Stimulated activated CD4-positive, alpha-beta T cell treated with anti-CD3 and anti-CD28 coated beads, Interleukin-12 subunit alpha, Interleukin-12 subunit beta, amount 100 ng/mL, for 48 hours (primary cell): ENCODE measurements at places on chromosomes 5 and 9.
A peak's percentile ranks its signal among the peaks of the same experiment; 100 is the strongest.

DNA sequence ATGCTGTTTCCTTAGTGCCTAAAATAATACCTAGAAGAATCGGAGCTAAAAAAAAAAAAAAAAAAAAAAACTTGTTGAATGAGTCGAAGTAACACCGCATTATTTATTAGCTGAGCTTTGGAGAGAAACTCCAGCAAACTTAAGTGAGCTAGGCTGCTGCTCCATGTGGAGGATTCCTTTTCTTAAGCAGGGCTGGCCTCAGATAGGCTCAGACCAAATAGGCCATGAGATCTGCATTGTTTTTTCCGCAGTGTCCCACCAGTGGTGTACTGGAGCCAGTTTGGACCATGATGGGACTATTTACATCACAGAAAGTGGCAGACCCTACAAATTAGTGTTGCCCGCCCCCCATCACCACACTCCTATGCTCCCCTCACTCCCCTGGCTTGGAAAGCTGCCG lies 341.4 kb downstream of the DTWD2 start:
- DNase-seq = no peak

GRCh38 chr5:63081402-63081801 lies 502.8 kb downstream of the LRRC70 start:
- DNase-seq = no peak

GRCh38 chr5:142922223-142922952 lies 152.2 kb downstream of the ARHGAP26 start:
- DNase-seq = no peak

DNA sequence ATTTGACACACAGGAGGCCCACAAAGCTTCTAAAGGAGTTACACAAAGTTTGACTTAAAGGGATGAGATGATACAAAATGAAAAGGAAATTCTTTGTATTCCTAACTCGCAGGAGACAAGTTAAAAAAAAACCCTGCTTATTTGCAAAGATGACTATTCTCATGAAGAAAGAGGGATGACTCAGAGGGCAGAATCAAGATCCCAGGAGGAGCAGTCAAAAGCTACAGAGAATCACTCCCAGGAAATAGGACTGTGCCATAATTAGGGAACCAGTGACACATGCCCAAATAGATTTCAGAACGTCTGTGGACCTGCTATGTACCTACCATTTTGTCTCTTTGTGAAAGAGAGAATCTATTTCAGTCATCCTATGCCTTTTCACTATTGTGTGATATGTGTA lies 103.5 kb upstream of the ARRDC3 start:
- no peak for DNase-seq

GRCh38 chr5:14552017-14552416 lies 29.6 kb upstream of the OTULINL start:
- no peak for DNase-seq

DNA sequence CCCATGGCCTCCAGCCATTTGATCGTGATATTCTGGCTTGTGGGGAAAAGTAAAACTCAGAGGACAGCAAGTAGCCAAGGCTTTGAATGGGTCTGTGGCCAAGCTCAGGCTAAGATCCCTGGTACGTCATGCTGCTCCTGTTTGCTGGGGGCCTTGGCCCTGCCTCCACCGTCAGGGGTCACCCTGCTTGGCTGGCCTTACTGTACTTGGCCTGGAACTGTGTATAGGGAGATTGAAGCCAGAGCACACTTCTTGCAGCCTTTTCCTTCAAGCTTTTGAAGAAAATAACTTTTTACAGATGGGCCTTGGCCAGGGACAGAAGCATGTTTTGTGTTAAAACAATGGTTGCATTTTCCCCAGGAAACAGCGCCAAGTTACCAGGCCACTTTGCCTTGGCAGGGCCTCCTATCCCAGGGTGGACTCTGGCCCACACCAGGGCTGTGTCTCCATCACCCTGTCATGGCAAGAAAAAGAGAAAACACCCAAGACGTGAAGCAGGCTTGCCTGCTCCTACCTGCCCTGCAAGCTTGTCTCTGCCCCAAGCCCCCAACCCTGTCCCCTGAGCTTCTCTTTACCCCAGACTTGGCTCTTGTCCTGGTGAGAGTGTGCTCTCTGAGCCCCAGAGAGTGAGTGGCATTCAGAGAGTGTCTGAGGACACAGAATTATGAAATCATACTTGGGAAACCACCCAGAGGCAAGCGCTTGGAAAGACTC lies 286.9 kb downstream of the GADD45G start:
- DNase-seq = no peak

DNA sequence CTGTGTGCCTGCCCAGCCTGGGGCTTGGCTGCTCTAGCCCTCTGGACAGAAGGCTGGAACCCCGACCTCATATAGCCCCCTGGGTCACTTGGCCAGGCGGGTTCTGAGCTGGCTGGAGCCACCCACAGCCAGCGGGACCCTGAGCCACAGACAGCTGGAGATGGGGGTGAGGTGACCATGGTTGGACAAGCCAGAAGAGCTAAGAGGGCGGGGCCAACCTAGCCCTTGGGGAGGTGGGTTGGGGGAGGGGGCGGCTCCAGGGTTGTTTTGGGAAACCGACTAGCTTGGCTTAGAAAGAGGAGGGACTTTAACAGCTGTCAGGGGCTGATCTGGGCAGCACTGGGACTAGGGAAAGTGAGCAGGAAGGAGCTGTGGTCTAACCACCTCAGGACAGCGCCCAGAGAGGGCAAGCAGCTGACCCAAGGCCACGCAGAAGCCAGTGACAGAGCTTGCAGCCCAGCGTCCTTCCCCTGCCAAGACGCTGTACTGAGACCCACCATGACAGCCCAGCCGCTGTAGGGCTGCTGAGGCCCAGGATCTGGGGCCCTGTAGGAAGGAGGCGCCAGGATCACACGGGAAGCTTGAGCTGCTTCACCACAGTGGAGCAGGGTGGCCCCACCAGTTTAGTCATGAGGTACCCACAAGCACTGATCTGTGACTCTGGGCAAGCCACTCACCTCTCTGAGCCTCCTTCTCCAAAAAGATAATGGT lies 2.2 kb downstream of the AIF1L start:
- no peak for DNase-seq

DNA sequence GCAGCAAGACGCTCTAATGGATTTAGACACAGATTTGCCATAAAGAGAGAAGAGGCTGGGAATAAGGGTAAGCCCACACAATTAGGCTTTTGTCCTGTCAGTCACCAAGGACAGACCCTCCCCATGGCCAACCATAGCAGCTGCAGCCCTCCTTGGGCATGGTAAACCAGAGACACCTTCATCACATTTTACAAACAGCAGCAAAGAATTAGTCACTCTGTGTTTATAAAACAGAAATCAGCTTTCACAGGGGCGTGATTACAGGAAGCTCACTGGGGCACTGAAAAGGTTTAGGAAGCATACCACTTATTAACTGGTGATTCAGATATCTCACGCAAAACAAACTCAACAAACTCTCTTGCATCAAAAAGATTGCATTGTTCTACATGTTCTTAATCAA lies 37.3 kb upstream of the ZNF622 start:
- DNase-seq = no peak

GRCh38 chr9:127178686-127179632 lies 56.5 kb upstream of the ANGPTL2 start:
- no peak for DNase-seq

DNA sequence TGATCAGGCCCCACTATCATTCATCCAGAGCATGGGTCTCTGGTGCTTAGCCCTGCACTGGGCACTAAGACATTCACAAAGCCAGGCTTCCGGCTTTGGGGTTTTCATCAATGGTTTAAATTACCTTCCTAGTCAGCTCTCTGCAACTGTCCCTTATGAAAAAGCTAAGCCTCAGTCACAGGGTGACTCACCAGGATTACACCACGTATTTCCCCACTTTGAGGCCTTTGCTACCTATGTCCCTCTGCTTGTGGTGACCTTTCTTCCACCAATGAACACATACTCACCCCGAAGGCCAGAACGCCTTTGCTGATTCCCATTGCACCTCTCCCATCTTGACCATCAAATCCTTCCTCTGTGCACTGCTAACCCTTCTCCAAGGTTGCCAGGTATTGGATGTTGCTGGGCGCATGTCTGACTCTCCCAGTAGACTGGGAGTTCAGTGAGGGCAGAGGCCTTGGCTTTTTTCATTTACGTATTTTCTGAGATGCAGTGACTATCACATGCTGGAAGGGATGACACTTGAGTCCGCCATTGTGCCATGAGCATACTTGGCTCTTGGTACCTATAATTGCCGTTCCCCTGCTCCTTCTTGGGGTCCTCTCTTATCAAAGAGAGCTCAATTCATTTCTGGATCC lies 58.7 kb upstream of the TNFSF8 start:
- no peak for DNase-seq

GRCh38 chr9:109213285-109214121 lies 46.5 kb upstream of the FRRS1L start:
- DNase-seq = no peak

DNA sequence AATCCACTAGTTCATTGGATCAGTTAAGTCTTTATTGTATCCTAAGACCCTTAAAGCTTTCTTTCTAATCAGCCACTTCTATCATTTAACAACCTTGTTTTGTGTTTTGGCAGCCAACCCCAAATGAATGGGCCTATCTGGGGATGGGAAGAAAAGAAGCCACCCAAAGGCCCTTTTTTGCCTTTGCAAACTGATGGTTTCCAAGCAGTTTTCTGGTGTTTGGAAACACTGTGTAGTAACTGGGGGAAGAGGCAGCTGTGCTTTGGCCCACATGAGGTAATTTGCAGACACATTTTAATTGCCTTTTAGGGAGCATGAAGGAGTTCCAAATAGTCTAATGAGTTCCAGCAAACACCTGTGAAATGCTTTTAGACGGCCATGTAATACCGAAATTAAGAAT lies 1751.3 kb upstream of the WWC1 start:
- no peak for DNase-seq

GRCh38 chr5:6080930-6081726 lies 297.2 kb downstream of the MED10 start:
- DNase-seq = no peak

DNA sequence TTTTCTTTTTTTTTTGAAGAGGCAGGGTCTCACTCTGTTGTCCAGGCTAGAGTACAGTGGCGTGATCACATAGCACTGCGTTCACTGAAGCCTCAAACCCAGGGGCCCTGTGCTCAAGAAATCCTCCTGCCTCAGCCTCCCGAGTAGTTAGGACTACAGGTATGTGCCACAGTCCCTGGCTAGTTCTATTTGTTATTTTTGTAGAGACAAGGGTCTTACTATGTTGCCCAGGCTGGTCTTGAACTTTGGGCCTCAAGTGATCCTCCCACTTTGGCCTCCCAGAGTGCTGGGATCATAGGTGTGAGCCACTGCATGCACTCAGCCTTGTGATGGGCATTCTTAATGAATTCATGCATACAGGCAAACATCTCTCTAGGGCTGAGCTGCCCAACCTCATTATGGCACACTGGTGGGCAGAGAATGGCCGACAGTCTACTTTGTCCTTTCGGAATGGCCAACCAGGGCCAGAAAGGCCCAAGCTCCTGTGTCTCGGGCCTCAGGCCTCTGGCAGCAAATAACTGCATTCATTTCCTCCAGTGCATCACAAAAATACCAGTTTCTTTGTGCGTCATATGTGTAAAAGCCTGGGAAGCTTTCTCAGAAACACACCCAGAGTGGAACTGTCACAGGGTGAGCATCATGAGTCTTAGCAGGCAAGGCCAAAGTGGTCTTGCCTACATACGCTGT lies 27.2 kb downstream of the ANXA6 start:
- DNase-seq = no peak

DNA sequence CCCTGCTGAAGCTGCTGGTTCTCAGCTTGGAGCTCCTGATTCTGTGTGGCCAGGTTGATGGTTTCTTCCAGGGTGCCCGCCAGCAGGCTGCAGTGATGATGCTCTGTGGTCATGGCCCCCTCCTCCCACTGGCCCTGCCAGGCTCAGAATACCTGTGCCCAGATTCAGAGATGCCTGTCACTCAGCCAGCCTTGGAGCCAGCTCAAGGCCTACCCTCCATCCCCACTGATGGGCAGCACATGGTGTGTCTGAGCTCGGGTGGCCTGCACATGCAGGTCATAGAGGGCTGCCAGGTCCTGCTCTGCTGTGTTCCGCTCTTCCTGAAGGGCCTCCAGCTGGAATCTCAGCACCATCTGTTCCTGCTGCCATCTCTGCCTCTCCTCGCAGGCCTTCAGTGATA lies 5.4 kb downstream of the SLC35A4 start:
- no peak for DNase-seq

DNA sequence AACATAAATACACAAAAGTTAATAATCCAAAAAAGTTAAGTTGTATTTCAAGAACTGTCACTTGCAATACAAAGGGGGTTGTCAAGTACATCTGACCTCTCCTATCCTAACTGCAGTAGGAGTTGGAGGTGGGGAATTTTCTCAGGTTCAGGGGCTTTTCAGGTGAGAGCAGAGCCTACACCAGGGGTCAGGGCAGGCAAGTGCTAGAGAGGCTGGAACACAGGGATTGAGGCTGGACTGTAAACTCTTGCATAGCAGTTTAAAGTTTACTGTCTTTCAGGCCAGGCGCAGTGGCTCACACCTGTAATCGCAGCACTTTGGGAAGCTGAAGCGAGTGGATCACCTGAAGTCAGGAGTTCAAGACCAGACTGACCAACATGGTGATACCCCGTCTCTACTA lies 25.4 kb upstream of the RASGRF2 start:
- no peak for DNase-seq

GRCh38 chr9:68480807-68481206 lies 59.9 kb downstream of the TMEM252 start:
- DNase-seq = no peak

DNA sequence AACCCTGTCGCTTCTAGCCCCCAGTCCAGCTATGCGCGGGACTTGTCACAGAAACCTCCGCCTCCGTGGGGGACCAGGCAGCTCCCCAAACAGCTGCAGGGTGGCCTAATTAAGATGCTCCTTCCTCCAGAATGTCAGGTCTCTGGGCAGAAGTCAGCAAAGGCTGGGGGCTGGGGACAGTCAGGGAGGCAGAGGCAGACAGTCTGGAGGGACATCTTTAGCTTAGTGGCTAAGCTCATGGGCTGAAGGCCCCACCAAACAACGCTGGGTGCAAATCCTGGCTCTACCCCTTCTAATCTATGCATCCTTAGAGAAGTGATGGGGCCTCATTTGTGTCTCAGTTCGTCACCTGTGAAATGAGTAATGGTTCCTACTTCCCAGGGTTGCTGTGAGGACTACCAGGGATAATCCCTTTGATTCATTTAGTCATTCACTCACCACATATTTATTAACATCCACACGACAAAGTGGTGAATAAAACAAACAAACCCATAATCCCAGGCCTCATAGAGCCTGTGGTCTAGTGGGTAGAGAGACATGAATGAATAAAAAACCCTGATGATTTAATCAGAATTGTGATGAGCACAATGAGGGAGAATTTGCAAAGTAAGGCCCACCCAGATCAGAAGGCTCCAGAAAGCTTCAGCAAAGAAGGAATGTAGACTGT lies 20.2 kb upstream of the MED27 start:
- DNase-seq = no peak

GRCh38 chr9:126986506-126986951 lies 71.9 kb downstream of the RALGPS1 start:
- peak; percentile 8 for DNase-seq

GRCh38 chr9:103552712-103553111 lies 541.4 kb upstream of the SMC2 start:
- DNase-seq = no peak

DNA sequence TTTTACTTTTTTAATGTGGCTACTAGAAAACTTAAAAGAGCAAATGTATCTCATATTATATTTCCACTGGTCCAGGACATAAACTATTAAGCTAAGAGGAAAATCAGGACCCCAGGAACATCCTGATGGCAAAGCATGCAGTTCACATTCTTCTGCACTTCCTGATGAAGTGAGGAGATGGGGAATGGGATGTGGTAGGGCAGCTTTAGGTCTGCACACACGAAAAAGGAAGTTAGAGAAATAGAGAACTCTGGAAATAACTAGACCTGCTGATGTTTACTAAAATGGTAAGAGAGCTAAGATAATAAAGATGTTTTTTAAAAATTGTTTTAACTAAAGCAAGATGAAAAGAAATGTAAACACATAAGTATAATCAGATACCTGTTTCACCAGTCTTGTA lies 39.7 kb upstream of the NIPBL start:
- no peak for DNase-seq
